ENCODE measurements at places on chromosomes 2 and 18. TPM values are rescaled to one million over a fixed set of nuclear protein-coding genes. Genes with fewer than 3 reads are reported as not detected.
A peak's percentile ranks its signal among the peaks of the same experiment; 100 is the strongest.

DNA sequence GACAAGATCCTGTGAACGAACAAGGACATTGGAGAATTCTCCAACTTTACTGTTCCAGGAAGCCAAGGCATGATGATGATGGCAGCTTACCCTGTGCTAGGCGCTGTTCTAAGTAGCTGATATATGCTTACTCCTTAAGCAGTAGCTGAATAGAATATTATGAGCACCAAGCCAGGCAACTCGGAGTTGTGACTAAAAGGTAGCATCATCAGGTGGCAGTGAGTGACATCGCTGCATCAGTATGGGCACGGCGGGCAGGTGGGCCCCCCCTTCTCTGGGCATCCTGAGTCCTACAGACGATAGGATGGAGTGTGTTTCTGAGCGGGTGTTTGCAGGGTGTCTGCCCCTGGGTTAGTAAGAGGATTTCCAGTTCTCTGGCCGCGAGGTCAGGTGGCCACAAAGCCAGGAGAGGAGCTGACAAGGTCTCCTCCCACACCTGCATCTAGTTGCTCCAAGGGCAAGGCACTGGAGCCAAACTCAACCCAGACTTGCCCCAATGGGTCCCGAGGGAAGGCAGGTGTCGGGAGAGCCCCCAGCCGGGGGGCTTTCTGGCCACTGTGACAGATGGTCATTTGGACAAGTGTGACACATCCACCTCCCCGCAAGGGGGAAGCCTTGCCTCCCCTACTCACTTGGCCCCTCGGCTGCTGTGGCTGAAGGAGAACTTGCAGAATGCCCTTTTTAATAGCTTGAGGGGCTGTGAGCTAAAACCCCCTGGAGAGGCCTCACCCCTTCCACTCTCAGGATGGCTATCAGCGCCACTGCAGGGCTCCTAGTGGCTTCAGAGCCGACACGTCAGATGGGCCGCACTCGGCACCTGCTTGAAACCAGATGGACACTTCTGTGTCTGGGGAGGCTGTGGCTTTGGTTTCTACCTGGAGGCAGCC, 55.5 kb downstream of the CRACDL start:
- no peak for DNase-seq

DNA sequence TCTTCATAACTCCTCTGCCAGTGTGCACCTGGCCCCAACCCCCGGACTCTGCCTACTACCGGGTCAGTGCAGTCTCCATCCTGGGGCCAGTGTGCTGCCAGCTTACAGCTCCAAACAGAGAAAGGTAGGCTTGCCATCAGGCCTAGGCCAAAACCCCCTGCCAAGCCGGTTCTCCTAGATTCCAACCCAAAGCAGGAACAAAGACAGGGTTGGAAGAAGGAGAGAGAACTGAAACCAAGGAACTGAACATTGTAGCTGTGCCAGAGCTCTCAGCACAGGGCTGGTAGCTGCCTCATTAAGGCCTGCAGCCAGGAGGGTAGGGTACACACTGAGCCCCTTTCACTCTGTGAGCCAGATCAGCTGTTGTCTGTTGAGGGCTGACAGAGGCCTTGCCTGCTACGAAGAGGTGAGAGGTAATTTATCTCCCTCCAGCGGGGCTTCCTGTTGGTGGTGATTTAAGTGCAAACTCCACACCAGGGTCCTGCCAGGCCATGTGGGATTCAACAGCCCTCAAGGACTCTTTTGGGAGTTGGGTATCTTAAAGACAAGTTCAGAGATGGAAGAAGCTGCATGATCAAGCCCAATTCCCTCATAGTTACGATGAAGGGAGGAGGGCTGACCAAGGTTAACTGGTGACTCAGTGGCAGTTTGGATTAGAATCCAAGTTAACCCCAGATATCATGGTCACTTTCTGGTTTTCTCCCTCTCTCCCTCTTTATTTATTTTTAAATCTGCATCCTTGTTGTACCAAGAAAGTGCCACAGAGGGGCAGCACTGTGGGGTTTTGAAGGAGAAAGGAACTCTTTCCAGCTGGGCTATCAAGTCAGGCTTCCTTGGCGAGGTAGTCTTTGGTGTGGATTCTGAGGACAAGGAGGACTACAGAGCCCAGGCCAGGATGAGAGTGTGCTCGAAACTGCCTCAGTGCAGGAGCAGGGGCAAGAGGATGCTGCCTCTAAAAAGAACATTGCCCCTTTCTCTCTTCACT, 48.1 kb downstream of the CYRIA start:
- no peak for DNase-seq

DNA sequence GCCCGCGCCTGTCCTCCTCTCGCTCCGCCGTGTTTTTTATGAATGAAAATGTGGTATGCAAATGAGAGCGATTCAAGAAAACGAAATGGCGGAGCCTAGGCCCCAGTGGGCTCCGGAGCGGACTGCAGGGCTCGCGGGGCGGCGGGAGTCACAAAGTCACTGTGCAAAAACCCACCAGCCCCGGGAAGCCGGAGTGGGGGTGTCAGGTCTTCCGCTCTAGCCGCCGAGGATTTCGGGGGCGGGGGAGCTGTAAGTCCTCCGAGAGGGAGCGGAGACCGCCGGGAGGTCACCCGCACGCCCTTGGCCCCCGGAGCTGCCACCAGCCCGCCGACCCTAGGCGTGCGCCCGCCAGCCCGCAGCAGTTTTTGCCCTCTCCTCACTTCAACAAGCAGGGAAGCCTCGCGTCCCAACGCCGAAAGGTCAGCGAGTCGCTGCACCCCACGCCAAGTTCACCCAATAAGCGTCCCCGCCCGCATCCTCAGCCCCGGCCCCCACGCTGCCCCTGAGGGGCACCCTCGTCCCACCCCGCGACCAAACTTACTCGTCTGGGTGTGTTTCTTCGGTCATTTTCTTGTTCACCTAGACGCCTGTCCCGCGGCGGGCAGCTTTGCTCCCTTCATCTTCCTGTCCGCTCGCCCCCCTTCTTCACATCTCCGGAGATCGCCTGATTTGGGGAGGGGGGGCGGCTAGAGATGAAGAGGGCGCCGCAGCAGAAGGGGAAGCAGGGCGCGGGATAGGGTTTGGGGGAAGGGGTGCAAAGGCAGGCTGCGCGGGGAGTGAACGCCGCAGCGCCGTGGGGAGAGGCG, 775 bp downstream of the SPRED2 start:
- DNase-seq = peak; percentile 57

DNA sequence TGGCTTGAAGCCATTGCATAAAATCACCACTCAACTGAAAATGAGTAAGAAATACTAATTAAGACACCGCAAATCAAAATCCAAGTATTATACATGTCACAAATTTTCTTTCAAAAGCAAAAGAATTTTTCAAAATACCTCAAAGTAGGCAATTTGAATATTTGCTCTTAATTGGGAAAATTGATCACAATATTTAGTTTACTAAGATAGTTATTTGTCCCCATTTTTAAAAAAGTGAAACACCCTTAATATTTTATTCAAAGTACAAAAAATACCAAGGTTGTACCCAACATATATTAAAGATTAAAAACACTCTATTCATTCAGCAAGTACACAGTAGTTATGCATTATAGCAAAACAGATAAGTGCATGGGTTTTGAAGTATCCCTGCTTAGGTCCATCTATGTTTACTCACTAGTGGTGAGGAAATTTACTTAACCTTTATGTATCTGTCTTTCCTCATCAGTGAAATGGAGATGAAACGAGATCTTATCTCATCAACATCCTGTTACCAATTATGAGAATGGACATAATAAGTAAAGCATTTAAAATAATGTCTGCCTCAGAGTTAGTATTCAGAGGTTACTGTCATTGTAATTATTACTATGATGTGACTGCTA, 35.1 kb downstream of the VPS54 start:
- no peak for DNase-seq

GRCh38 chr2:156955701-156956100, 301.8 kb upstream of the GALNT5 start:
- no peak for DNase-seq

DNA sequence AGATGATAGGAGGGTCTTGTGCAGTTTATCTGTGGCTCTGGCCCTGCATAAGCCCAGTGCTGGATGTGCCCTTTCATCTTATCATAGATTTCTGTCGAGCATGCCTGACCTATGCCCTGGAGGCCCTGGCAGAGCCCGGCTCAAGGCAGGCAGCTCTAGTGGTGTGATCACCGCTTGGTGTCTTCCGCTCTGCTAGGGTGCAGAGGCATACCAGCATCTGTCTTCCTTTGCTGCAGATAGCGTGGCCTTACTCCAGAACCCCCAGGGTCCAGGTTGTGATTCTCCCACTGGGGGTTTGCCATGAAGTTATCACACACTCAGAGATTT, 13.7 kb upstream of the TRAF3IP1 start:
- no peak for DNase-seq

DNA sequence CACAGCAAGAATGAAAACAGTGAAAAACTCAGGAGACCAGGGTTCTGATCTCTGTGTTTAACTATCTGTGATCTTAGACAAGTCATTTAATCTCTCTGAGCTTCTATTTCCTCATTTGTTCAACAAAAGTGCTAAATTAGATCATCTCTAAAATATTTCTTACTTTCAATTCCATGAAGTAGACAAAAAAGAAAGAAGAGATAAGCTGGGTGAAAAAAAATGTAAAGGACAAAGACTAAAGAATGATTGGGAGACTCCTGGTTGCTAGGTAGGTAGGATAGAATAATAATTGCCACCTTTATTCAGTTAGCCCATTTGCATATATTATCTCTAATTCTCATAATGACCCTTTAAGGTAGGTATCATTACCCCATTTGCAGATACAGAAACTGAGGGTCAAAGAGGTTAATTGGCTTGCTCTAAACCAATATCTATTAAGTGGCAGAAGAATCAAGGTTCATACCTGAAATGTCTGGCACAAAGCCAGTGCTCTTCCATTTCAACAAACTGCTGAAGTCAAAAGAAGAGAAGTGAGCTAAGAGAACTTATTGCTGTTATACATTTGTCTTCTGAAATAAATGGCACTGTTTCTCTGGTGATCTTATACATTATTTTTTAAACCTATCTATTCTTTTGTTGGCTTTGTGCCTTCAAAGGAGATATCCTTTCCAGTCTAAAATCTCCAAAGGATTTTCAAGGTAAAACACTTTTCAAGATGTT, 141.7 kb downstream of the OTX1 start:
- no peak for DNase-seq

DNA sequence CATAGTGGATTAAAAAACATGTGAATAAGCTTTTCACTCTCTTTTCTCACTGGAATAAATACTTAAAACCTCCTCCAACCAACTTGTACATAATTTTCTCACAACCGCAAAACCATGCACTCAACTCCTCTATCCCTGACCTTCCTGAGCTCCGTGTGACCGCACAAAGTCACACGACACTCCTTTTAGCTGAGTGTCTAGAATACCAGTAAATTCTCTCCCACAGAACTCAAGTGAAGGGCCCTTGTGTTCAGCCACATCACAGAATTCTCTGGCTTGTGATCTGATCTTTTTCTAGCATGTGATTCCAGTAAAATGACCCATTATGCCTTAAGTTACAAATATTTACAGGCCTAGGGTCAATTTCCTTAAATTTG, 91.2 kb upstream of the ARL4C start:
- no peak for DNase-seq

DNA sequence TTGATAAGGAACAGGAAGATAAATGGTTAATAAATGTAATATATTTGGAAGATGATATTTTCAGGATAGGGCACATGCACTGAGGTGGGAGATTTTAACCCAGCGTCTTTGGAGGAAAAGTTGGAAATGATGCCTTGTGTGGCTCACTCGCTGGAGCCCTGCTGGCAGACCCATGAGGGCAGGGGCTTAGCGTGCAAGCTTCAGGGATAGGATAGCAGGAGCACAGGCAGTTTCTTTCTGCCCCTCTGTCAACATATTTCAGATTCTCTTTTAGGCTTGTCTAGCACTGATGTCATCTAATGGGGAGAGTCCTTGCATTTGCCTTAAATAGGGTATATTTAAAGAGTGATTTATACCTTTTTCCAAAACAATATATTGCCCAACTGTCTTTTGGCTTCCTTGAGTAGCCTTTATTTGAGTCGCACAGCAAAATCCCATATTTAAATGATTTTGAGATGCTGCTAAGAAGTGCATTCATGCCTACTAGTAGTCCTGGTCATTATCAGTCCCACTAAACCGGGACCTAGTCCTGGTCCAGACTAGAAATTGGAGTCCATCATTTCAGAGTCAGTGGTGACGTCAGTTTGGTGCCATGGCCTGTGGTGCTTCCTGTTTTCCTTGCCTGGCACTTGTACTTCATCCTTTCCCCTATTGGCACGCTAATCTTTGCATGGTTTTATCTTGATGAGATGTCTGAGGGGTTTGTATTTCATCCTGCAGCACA, 45.8 kb downstream of the SH3RF3 start:
- no peak for DNase-seq

Gene ZNF385B
- total RNA-seq = 1.6 TPM

Gene SLC9A4
- not detected for total RNA-seq

Gene PRADC1
- total RNA-seq = 41.4 TPM

Gene TGFA
- 33.8 TPM for total RNA-seq

Gene SH3BP4
- total RNA-seq = 32.8 TPM
